ENCODE measurements at places on chromosomes 2 and 18. TPM values are rescaled to one million over a fixed set of nuclear protein-coding genes. Genes with fewer than 3 reads are reported as not detected.

Gene ARHGAP25
- polyA plus RNA-seq: 25.3 TPM

Gene NGEF
- polyA plus RNA-seq: 0.13 TPM

Gene SPC25
- polyA plus RNA-seq: 7.1 TPM

Gene VSNL1
- 18.4 TPM for polyA plus RNA-seq

Gene TMEM182
- 3.4 TPM for polyA plus RNA-seq

Gene TLX2
- not detected for polyA plus RNA-seq

Gene LONRF2
- not detected for polyA plus RNA-seq

Gene SLC4A3
- 9.6 TPM for polyA plus RNA-seq

Gene ST8SIA5
- polyA plus RNA-seq: 0.10 TPM

Gene MARCO
- 0.17 TPM for polyA plus RNA-seq

Gene TMEM247
- polyA plus RNA-seq: not detected

Gene RTP5
- polyA plus RNA-seq: not detected

Gene CAPN14
- polyA plus RNA-seq: 2.2 TPM

Gene EPB41L3
- polyA plus RNA-seq: 0.39 TPM

Gene MERTK
- 0.14 TPM for polyA plus RNA-seq

Gene RANBP2
- 18.4 TPM for polyA plus RNA-seq

Gene CAPN10
- polyA plus RNA-seq: 11.8 TPM

Gene PKDCC
- polyA plus RNA-seq: 0.05 TPM

Gene TFPI
- polyA plus RNA-seq: 1.1 TPM

Gene RGPD4
- polyA plus RNA-seq: 0.03 TPM

Gene CTAGE1
- not detected for polyA plus RNA-seq

Gene SERPINB11
- polyA plus RNA-seq: not detected

Gene CLEC4F
- not detected for polyA plus RNA-seq

Gene SKOR2
- polyA plus RNA-seq: not detected

Gene SERTAD2
- 11.2 TPM for polyA plus RNA-seq

Gene MGAT4A
- polyA plus RNA-seq: 0.17 TPM

Data from keratinocyte (primary cell).